Activated CD8-positive, alpha-beta memory T cell treated with anti-CD3 and anti-CD28 coated beads for 4 hours (primary cell): ENCODE measurements at places on chromosomes 2 and 18.

- DNase-seq = no peak
Observed at GRCh38 chr18:9906481-9906880, 7.3 kb upstream of the VAPA start.

DNA sequence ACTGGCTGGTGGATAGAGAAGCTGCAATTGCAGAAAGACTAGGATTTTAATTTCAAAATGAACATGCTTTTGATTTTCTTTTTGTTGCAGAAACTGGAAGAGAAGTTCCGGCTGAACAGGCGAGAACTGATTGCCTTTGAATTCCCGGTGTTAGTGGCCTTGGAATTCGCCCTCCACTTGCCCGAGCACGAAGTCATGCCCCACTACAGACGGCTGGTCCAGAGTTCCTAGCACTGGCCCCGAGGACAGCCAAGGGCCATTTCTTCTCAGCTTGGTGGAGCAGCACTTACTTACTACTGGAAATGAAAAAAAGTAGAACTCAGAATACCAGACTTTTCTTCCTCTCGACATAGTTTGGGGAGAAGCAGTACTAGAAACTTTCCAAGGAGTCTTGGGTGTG lies 121.9 kb downstream of the CABLES1 start:
- no peak for DNase-seq

DNA sequence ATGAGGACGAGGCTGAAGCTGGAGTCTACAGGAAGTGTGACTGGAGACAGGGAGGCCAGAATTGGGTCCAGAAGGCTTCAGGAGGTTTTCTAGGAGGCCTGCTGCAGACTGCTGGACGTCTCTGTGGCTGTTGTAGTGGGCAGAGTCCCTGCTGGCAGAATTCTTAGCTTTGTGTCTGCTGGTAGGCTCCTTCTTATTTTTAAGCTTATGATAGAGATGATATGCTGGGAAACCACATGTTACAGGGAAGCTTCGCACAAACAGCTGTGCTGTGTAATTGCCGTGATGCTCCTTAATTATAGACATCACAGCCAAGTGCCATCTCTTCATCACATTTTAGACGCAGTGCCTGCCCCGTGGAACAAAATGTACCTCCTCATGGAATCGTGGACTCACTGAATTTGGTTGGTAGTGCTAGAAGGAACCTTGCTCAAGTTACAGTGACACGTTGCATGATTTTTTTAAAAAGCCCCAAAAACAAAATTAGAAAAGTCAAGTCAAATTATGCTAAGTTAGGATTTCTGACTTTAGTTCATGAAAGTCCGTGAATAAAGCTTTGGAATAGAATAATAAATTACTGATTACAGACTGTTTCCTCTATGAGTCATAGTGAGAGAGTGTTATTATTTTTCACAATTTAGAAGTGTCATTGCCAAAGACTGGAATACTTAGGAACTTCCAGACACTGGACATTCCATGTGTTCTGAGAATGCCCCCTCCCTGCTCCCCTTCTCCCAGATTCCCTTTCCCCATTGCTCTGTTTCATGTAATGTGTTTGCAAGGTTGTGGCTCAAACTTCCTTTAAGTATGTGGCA lies 144.1 kb downstream of the FHOD3 start:
- DNase-seq = no peak

- no peak for DNase-seq
Observed at GRCh38 chr18:8826514-8826913, 121.2 kb downstream of the MTCL1 start.
